ENCODE measurements at places on chromosomes 6 and 20. TPM values are rescaled to one million over a fixed set of nuclear protein-coding genes. Genes with fewer than 3 reads are reported as not detected.

GABRR2 gene
- polyA plus RNA-seq = 1.4 TPM

GRCh38 chr20:20476504-20476903, 108.6 kb downstream of the INSM1 start:
- no peaks in the 10 kb centered on the region for H3K27me3 ChIP-seq
- H3K36me3 ChIP-seq = no peaks in the 10 kb centered on the region
- no peaks in the 10 kb centered on the region for H3K4me1 ChIP-seq
- H3K4me3 ChIP-seq = no peak overlapping the region
- H3K27ac ChIP-seq = no peak overlapping the region

DNA sequence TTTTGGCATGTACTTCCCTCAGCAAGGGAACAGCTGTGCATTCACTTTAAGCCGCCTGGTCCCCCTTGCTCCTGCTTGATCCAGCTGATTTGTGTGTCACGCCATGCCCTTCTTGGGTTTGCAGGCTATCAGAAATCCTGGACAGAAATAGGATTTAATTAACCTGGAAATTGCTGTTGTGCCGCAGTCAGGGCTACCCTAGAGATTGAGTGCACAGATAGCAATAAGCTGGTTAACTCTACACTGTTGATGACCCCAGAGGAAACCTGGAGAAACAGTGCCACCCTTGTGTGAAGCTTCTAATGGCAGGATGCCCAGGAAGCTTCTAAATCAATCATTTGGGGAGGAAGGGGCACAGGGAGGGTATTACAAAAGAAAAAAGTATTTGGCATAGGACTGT, 199.0 kb downstream of the JARID2 start:
- H3K27ac ChIP-seq = no peak overlapping the region
- peak; percentile 57 for DNase-seq
- H3K36me3 ChIP-seq = no peaks in the 10 kb centered on the region
- peaks cover 17% of the 10 kb centered on the region for H3K4me1 ChIP-seq
- H3K4me3 ChIP-seq = no peak overlapping the region
- H3K27me3 ChIP-seq = no peaks in the 10 kb centered on the region

DNA sequence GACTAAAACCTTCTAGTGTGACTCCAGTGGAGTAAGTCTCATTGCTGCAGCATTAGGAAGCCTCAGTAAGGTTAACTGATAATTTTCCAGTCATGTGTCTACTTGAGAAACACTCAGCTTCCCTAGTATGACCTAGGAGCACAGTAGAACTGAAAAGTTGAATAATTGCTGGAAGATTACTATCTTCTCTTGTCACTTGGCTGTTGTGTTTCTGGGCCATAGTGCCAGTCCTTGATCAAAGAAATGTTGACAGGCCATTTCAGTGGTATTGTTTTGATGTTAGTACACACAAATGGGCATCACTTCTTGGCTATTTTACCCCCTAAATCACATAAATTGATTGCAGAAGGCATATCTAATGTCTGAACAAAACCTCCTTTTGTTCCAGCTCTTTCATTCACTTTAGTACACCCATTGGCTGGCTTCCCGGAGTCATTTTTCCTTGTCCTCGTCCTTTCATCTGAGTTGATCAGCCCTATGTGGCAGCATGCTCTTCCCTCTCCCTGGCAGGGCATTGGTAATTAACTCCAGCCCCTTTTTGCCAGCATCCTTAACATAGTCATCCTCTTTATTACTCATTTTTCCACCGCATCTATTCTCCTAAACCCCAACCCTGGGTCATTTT, 6.0 kb downstream of the ENPP3 start:
- H3K27ac ChIP-seq = no peak overlapping the region
- no peaks in the 10 kb centered on the region for H3K36me3 ChIP-seq
- no peak for DNase-seq
- no peak overlapping the region for H3K4me3 ChIP-seq
- H3K4me1 ChIP-seq = no peaks in the 10 kb centered on the region
- no peaks in the 10 kb centered on the region for H3K27me3 ChIP-seq

Data from muscle of leg (tissue), 16 donors.